ENCODE measurements at places on chromosomes 13 and 19. TPM values are rescaled to one million over a fixed set of nuclear protein-coding genes. Genes with fewer than 3 reads are reported as not detected.

MCEMP1 gene
- not detected for total RNA-seq

NPAS1 gene
- total RNA-seq: 0.50 TPM

CABP5 gene
- not detected for total RNA-seq

PBX4 gene
- total RNA-seq: 1.9 TPM

ETV2 gene
- total RNA-seq: 0.11 TPM

NOTCH3 gene
- total RNA-seq: 21.4 TPM

EPSTI1 gene
- 2.4 TPM for total RNA-seq
